ENCODE measurements at places on chromosomes 11 and 22.

DNA sequence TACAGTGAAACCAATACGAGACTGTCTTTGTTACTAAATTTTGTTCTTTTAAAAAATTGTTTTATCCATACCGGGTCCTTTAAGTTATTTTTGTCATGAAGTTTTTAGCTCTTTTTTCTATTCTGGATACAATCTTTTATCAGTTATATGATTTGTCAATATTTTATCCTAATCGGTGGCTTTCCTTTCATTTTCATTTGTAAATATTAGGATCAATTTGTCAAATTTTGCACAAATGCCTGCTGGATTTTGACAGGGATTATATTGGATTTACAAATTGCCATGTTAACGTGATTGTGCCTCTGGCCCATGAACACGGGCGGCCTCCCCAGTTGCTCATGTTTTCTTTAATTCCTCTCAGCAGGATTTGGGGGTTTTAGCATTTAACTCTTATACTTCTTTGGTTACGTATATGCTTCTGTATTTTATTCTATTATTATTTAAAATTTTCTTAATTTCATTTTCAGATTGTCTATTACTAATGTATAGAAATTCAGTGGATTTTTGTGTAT is 20.7 kb upstream of the KRTAP5-6 start:
- DNase-seq: no peak

GRCh38 chr11:44893846-44894617 is 56.7 kb downstream of the TP53I11 start:
- DNase-seq: peak; percentile 22

- no peak for DNase-seq
These were observed 95.1 kb downstream of the BLID start for GRCh38 chr11:122020902-122021301.

DNA sequence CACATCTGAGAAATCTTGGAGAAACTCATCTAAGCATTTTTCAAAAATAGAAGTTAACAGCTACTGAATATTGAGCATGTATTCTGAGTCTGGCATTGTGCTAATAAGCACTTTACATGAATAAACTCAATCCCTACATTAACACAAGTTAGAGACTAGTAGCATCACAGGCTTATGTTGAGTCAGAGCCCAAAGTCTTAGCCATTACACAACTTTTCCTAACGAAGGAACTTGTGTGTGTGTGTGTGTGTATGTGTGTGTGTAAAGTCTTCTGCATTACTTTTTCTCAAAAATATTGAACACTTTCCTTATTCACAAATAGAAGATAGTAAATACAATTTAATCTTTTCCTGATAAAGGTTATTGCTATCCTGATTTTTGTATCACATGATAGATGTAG is 8.7 kb upstream of the CLPB start:
- DNase-seq: peak; percentile 28

- DNase-seq: no peak
These were observed 16.4 kb upstream of the ARAP1 start for GRCh38 chr11:72768581-72768980.

DNA sequence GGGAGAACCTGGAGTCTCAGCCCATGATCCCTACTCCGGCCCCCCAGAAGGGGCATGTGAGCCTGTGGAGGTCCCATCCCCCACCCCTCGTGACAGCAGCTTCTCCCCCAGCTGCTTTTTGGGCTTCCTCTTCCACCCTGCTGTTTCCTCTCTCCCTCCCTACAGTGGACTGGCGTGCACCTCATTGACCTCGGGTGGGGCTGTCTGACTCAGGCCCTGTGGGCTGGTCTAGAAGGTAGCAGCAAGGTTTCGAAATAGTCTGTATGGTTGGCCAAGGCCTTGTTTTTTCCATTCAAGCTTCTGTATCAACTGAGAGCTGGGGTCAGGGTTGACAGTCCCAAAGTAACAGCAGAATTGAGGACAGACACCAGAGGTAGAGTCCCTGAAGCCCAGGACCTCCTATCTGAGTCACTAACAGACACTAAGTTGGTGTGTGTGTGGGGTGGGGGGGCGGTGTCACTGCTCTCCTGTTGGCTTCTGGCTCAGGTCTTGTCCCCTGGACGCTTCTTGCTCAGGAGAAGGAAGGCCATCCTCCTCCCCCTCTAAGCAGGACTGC is 7.7 kb downstream of the SLC37A2 start:
- peak; percentile 49 for DNase-seq

GRCh38 chr11:65506290-65506771 is 7.5 kb downstream of the MALAT1 start:
- no peak for DNase-seq

Measured in stromal cell of bone marrow (primary cell).